Activated CD4-positive, CD25-positive, alpha-beta regulatory T cell treated with anti-CD3 and anti-CD28 coated beads, Interleukin-2, amount 50 U/mL, for 16 hours (primary cell): ENCODE measurements at places on chromosomes 2 and 18.

DNA sequence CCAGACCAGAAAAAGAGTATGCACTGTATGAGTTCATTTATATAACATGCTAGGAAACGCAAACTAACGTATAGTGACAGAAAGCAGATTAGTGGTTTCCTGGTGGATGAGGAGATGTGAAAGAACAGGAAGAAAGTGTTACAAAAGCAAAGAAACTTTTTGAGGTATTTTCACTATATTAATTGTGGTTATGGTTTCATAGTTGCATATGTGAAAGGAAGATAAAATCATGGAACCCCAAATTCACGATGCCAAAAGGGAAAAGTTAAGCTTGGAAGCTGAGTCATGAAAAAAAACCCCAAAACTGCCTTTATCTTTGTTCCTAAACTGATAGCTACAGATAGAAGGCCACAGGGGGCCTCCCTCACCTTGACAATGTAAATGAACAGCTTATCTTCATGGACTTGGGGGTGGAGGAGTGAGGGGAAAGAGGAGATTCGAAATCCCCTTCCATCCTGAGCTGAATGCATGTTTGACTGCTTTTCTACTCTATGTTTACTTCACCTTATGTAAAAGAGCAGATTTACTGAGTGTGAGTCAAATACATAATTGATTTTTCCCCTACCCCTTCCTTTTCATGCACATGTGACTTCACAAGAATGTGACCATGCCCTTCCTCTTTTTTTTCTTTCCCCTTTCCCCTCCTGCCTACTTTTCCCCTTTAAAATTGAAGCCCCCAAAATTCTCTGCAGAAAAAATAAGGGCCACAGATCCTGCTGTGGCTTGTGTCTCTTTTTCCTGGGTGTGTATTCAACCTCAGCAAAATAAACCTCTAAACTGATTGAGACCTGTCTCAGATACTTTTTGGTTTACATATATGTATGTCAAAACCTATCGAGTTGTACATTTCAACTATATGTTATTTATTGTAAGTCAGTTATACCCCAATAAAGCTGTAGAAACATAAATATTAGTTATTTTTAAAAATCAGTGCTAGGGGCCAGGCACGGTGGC is 100.1 kb upstream of the TLK1 start:
- no peak for DNase-seq

- DNase-seq = no peak
Measured at GRCh38 chr2:175837046-175837445, 165.0 kb downstream of the LNPK start.

DNA sequence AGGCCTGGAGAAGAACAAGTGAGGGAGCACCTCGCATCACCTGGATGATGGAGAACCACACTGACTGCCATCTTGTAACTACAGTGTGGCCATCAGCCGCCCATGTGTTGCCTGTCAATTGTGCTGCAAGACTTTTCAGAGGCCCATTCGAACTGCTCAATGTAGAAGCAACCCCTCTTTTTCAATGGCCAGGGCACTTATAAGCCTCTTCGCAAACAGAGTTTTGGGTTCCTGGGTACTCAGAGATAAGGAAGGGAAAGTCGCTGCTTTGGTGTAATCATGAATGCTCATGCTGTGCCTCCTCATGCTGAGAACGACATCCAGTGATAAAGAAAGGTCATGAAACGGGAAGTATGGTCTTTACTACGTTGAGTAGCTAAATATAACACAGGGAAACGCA is 143.9 kb upstream of the SLC39A10 start:
- DNase-seq = no peak

DNA sequence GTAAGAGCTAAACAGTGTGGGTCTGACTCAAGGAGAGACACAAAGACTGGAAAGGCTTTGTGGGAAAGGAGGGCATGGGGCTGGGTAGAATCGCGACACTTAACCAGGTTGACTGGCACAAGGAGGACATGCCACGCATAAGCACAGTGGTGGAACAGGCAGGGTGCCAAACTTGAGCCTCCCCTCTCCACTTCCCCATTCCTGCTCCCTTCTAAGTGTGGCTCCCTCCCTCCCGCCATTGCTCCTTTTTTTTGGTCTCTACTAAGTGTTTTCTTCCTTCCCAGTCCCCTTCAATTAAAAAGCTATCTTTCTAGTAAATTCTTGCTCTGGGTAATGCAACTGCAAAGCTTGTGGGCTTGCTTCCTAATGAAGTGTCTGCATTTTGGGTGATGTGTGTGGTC is 40.3 kb upstream of the ZFP36L2 start:
- DNase-seq = no peak

GRCh38 chr2:194465641-194466040 is 1191.4 kb upstream of the SLC39A10 start:
- no peak for DNase-seq

GRCh38 chr2:23301136-23301535 is 83.8 kb upstream of the KLHL29 start:
- no peak for DNase-seq

DNA sequence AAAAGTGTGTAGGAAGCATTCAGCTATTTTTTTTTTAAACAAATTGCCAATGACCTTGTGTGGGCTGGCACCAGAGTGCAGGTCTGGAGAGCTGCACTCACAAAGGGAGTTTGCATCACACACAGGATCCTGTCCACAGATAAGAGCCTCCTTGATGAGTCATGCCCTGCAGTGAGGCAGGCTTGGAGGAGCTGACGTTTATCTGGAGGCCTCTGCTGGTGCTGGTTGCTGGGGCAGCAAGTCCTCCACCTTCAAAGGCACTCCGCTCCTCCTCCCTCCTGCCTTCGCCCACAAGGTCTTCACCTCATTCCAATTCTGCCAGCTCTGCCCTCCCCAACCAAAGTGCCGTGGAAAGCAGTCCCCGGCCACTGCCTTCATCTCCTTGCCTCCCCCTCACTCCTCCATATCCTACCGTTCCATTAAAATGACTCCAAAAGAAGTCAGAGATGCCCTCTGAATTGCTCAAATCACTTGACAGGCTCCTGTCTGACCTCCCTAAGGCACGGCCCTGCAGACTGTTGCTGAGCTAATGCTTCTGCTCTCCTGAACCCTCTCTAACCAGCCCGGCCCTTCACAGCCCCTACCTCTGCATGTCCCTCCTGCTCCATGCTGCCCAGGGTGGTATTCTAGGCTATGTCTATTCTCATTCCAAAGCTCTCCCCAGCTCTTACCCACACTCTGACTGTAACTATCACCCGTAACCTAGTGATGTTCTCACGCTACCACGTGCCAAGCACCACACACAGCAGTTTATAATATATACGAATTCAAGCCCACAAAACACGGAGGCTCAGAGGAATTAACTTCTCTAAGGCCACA is 30.9 kb downstream of the LONRF2 start:
- peak; percentile 4 for DNase-seq

- no peak for DNase-seq
Measured at GRCh38 chr2:203535784-203536585, 884 bp upstream of the RAPH1 start.

DNA sequence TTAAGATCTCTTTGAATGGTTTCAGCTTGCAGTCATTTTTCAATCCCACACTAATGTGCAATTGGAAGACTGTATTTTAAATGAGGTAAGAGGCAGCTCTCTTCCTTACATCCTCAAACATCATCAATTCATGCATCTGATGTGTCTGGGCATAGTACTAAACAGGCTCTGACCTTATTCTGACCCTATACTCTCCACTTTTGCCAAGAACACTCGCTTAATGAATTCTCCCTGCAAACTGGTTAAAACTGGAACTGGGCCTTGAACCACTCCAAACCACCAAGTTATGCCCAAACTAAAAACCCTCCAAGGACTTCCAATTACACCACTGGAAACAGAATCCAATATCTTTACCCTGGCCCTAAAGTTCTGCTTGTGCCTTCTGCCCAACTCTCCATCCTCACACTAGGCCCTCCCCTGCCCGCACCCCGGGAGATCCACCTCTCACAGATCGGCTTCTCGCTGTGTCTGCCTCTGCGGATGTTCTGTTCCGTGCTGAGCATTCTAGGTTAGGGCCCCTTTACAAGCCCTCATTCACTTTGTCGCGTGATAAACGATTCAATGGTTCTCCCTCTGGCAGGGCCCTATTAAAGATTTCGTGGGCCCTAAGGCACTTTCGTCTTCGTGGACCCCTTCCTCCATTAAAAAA is 1.2 kb downstream of the M1AP start:
- DNase-seq = no peak

- no peak for DNase-seq
Measured at GRCh38 chr18:74714791-74715190, 117.1 kb downstream of the ZNF407 start.

GRCh38 chr2:17190527-17190926 is 327.7 kb downstream of the RAD51AP2 start:
- no peak for DNase-seq

- no peak for DNase-seq
Measured at GRCh38 chr2:119683074-119683712, 4.2 kb downstream of the TMEM177 start.

GRCh38 chr2:222572264-222572721 is 83.6 kb downstream of the FARSB start:
- no peak for DNase-seq

DNA sequence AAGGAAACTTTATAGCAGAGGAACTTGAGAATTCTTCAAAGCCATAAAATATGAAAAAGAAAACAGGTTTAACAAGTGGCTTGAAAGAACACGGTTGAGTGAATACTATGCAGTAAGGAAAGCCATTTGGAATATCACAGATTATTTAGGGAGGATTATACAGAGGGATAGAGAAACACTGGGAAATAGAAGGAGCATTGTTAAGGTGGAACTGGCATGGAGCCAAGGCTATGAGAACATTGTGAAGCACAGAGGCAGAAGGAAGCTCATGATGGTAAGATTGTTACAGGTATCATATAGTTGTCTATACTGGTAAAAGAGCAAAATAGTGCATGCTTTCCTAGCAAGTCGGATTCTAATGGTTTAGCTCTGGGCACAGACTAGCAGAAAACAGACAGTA is 87.1 kb downstream of the SS18 start:
- no peak for DNase-seq

GRCh38 chr2:230913406-230914143 is 11.5 kb downstream of the GPR55 start:
- DNase-seq = no peak
